ENCODE measurements at places on chromosomes 7 and 10.

- DNase-seq, result no peak
These were observed 110.6 kb upstream of the ZNF716 start for GRCh38 chr7:57339198-57339944.

- no peak for DNase-seq
These were observed 58.0 kb downstream of the CHST15 start for GRCh38 chr10:124035306-124035927.

GRCh38 chr7:129493555-129493954 is 8.8 kb upstream of the SMKR1 start:
- no peak for DNase-seq

GRCh38 chr7:156616269-156617202 is 24.0 kb upstream of the RNF32 start:
- no peak for DNase-seq

- DNase-seq, result no peak
These were observed 14.8 kb downstream of the STEAP1B start for GRCh38 chr7:22485189-22485588.

GRCh38 chr10:118259288-118259906 is 82.7 kb downstream of the FAM204A start:
- DNase-seq, result no peak

DNA sequence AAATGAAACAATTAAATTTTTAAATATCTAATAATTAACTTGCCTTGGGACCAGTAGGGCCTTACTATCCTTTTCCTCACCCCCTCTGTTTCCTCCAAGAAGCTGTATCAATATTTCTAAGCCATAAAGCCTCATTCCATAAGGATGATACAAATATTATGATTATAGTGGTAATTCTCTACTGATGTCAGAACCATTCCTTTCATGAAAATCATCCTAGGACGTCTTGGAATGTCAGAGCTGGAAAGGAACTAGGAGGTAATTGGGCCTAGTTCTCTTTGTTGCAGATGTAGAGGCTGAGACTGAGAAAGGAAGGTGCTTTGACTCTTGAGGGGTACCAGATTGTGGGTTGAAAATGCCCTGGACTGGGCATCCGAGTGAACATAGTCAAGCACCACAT is 766.7 kb upstream of the GHITM start:
- no peak for DNase-seq

DNA sequence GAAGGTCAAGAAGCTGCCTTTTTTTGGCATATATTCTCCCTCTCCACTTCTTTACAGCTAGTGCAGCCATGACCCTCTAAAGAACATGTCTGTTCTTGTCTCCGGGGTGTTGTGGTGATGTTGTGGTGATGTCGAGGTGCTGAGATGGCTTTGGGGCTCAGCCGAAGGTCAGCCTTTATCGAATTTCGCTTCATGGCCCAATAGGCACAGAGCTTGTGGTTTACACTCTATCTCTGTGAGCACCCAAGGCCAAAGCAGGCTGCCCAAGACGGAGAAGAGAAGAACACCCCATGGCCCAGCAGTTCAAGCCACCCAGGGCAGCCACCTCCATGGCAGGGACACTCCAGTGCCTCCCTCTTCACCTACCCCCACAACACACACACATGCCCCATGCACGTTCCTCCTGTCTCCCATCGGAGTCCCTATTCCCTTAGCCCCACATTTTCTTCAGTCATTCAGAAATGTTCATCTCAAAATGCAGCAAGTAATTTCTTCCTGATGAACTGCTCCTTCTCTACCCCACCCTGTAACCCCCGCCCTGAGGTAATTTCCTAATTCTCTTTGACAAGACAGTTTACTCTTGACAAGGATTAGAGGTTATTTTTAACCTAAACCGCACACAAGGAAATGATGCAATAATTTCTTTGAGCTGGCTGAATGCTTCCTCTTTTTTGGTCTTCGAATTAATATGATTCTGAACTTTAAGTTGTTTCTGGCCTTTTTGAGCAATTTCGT is 18.6 kb upstream of the ADRB1 start:
- DNase-seq, result no peak

DNA sequence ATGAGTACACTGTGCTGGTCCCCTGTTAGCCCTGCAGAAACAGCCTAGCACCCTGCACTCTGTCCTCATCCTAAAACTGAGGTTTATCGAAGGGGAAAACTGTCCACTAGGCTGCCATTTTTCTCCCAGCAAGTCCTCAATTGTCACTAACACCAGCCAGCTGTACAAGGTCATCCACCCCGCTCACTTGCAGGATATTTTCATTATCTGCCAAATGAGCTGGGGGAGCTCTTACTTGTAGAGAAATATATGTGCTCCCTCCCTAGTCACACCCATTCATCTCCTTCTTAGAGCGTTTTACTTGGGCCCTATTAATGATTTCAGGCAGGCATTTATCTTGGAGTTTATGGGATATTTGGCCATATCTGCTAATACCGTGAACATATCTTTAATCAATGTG is 413.5 kb upstream of the NFE2L3 start:
- DNase-seq, result no peak

DNA sequence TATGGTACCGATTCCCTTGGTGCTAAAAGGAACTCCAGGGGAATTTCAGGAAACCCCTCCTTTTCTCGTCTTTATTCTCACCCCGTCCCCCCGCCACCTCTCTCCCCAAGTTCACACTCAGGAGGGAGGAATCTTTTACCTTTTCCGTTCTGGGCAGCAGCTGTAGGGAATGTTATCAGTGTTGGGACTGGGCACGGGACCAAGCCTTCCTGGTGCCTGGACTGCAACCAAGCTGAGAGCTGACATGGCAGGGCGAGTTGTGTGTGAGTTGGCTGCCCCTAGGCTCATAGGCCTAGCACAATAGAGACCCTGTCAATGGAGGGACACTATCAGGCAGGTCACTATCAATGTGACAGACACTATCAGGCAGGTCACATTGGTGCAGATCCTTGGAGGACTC is 121.4 kb downstream of the TCF7L2 start:
- DNase-seq, result no peak

DNA sequence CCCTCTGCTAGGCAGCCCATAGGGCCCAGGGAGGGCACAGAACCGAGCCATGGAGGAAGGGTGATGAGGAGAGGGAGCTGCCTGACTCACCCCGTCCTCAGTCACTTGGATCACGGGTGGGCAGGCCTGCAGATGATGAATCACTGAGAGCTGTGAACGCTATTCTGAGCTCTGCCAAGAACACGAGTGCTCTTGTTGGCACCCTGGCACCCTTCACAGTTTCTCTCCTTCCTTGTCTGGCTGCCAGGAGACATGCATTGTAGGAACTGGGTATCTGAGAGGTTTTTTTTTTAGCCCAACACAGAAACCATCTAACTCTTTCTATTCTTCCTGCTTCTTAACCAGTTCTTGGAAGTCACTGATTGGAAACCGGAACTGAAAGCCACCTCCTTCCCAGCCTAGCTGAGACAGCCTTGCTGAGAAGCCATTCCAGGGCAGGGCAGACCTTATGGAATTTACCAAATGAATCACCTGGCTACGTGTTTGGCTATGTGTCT is 82.1 kb downstream of the SLC37A3 start:
- no peak for DNase-seq

- no peak for DNase-seq
These were observed 39.7 kb upstream of the STEAP4 start for GRCh38 chr7:88346357-88346756.

DNA sequence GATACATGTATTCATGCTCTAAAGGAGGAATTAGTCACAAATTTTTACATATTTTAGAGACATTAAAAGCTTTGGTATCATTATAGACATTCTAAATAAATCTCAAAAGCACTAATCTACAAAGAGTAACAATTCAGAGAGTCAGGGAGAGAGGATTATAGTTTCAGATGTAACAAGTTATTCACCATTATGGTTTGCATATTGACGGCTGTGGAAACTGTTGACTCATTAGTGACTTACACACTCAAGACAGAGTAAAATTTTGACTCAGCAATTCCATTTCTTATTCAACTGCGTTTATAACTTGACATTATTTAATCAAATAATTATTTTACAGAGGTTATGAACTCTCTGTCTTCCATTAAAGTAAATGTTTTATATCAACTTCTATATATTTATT is 95.4 kb upstream of the SEMA3C start:
- DNase-seq, result no peak

Measured in activated T-helper 2 cell treated with anti-CD3 and anti-CD28 coated beads, Interferon-gamma antibody, Interleukin-2, Interleukin-4, amounts not matched to agents 10 μg/mL and 5 μg/mL and 100 μg/mL, durations not matched to agents 14 hours and 24 hours and 36 hours (primary cell).